Upper lobe of left lung (tissue), 6 donors: ENCODE measurements at places on chromosomes 1 and 21. TPM values are rescaled to one million over a fixed set of nuclear protein-coding genes. Genes with fewer than 3 reads are reported as not detected.

- H3K4me1 ChIP-seq = peaks cover 8% of the 10 kb centered on the region
- no peak overlapping the region for H3K27ac ChIP-seq
- no peak overlapping the region for H3K4me3 ChIP-seq
- H3K27me3 ChIP-seq = no peaks in the 10 kb centered on the region
These were observed 49.0 kb downstream of the TOR1AIP2 start for GRCh38 chr1:179828554-179829110.

DNA sequence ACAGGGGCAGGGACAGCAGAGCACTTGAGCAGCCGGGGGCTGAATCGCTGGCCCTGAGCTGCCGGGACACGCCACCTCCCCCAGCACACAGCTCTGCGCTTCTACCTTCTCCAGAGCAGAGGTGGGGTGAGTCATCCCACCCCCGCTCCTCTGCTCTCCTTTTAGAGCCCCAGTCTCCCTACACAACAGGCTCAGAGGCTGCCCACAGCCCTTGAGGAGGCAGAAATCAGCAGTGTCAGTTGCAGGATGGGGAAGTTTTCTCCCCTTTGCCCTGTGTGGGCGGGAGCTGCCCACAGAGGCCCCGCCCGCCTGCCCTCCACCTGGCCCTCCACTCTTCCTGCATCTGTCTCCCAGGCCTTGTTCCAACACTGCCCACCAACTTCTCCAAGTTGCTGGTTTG lies 94.6 kb downstream of the STUM start:
- peaks cover 25% of the 10 kb centered on the region for H3K4me1 ChIP-seq
- H3K36me3 ChIP-seq = peaks cover 89% of the 10 kb centered on the region
- H3K27ac ChIP-seq = peak overlapping the region; percentile 52

DNA sequence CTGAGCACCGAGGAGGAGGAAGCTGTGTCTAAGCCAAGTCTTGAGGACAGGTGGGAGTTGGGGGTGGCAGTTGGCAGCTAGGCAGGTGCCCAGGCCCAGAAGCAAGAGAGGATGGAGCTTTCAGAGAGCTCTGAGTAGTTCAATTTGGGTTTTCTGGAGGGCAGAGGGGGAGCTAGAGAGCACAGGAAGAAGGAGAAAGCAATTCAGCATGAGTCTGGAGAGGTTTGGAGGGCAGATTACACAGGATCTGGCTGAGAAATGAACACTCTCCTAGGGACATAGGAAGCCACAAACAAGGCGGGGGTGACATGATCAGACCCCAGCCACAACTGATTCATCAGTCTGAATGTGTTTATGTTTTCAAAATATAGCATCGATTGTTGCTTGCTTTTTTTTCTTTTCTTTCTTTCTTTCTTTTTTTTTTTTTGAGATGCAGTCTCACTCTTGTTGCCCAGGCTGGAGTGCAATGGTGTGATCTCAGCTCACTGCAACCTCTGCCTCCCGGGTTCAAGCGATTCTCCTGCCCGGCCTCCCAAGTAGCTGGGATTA lies 23.8 kb downstream of the PTPRF start:
- H3K27me3 ChIP-seq = no peaks in the 10 kb centered on the region
- no peaks in the 10 kb centered on the region for H3K36me3 ChIP-seq
- peaks cover 66% of the 10 kb centered on the region for H3K4me1 ChIP-seq
- DNase-seq = no peak
- no peak overlapping the region for H3K4me3 ChIP-seq
- no peak overlapping the region for H3K27ac ChIP-seq

- H3K36me3 ChIP-seq = peaks cover 16% of the 10 kb centered on the region
- H3K27me3 ChIP-seq = no peaks in the 10 kb centered on the region
- H3K4me3 ChIP-seq = no peak overlapping the region
- no peak for DNase-seq
- H3K4me1 ChIP-seq = peaks cover 33% of the 10 kb centered on the region
These were observed 15.5 kb downstream of the DHCR24 start for GRCh38 chr1:54871275-54872035.

Gene CAMK1G
- 0.46 TPM for total RNA-seq

- DNase-seq = peak; percentile 62
- H3K4me3 ChIP-seq = no peak overlapping the region
- H3K27ac ChIP-seq = peak overlapping the region; percentile 9
- peaks cover 27% of the 10 kb centered on the region for H3K4me1 ChIP-seq
- H3K27me3 ChIP-seq = no peaks in the 10 kb centered on the region
These were observed 13.0 kb upstream of the GUCA2A start for GRCh38 chr1:42177541-42177981.

GRCh38 chr1:37629008-37629407 lies 5.7 kb downstream of the RSPO1 start:
- no peaks in the 10 kb centered on the region for H3K36me3 ChIP-seq
- no peaks in the 10 kb centered on the region for H3K4me1 ChIP-seq
- no peak overlapping the region for H3K4me3 ChIP-seq
